Stomach (tissue), 19 donors: ENCODE measurements at places on chromosomes 3 and 15. TPM values are rescaled to one million over a fixed set of nuclear protein-coding genes. Genes with fewer than 3 reads are reported as not detected.

Gene GATA2
- 2.6 TPM for total RNA-seq

Gene ITIH3
- 1.1 TPM for total RNA-seq

Gene FOXL2
- total RNA-seq, result not detected

DNA sequence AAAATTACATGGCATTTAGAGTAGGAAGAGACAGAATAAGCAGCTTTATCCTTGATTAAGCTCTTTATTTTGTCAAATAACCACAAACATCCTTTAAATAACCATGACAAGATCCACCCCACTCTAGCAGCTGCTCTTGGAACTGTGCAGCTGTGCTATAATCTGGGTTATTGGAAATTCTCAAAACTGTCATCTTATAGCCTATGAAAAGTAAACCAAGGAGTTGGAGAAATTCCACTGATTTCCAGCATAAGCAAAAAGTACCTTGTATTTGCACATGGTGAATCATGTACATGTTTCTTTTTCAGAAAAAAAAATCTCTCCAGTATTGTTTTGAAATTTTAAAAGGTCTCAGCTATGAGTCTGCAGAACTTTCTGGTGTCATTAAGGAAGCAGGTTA is 88.8 kb upstream of the ABI3BP start:
- DNase-seq, result peak; percentile 33
- H3K36me3 ChIP-seq, result no peaks in the 10 kb centered on the region
- no peaks in the 10 kb centered on the region for H3K27me3 ChIP-seq
- no peak overlapping the region for H3K27ac ChIP-seq

- DNase-seq, result peak; percentile 73
- peaks cover 31% of the 10 kb centered on the region for H3K4me1 ChIP-seq
- no peaks in the 10 kb centered on the region for H3K27me3 ChIP-seq
- peak overlapping the region; percentile 61 for H3K4me3 ChIP-seq
- peak overlapping the region; percentile 90 for H3K27ac ChIP-seq
Measured at GRCh38 chr15:52567871-52568600, 794 bp downstream of the ARPP19 start.

- peaks cover 3% of the 10 kb centered on the region for H3K36me3 ChIP-seq
- no peak overlapping the region for H3K4me3 ChIP-seq
- no peaks in the 10 kb centered on the region for H3K4me1 ChIP-seq
- no peak overlapping the region for H3K27ac ChIP-seq
- H3K27me3 ChIP-seq, result no peaks in the 10 kb centered on the region
- DNase-seq, result no peak
Measured at GRCh38 chr3:155598671-155599070, 146.2 kb downstream of the PLCH1 start.

GRCh38 chr15:70062321-70062956 is 35.3 kb downstream of the TLE3 start:
- H3K4me1 ChIP-seq, result peaks cover 59% of the 10 kb centered on the region
- peaks cover 100% of the 10 kb centered on the region for H3K36me3 ChIP-seq
- H3K27me3 ChIP-seq, result no peaks in the 10 kb centered on the region
- H3K4me3 ChIP-seq, result no peak overlapping the region
- peak overlapping the region; percentile 39 for H3K27ac ChIP-seq

GRCh38 chr15:38684440-38685010 is 119.9 kb upstream of the RASGRP1 start:
- no peak overlapping the region for H3K4me3 ChIP-seq
- DNase-seq, result no peak
- H3K27ac ChIP-seq, result no peak overlapping the region
- H3K27me3 ChIP-seq, result no peaks in the 10 kb centered on the region

Gene CLK3
- total RNA-seq, result 120 TPM

- no peak overlapping the region for H3K27ac ChIP-seq
- DNase-seq, result no peak
- peaks cover 15% of the 10 kb centered on the region for H3K4me1 ChIP-seq
- H3K36me3 ChIP-seq, result no peaks in the 10 kb centered on the region
Measured at GRCh38 chr3:141802316-141803077, 39.3 kb downstream of the GRK7 start.

- H3K27me3 ChIP-seq, result no peaks in the 10 kb centered on the region
- H3K36me3 ChIP-seq, result peaks cover 36% of the 10 kb centered on the region
- no peaks in the 10 kb centered on the region for H3K4me1 ChIP-seq
Measured at GRCh38 chr15:74682954-74683353, 12.9 kb downstream of the EDC3 start.

Gene STXBP5L
- 0.55 TPM for total RNA-seq

DNA sequence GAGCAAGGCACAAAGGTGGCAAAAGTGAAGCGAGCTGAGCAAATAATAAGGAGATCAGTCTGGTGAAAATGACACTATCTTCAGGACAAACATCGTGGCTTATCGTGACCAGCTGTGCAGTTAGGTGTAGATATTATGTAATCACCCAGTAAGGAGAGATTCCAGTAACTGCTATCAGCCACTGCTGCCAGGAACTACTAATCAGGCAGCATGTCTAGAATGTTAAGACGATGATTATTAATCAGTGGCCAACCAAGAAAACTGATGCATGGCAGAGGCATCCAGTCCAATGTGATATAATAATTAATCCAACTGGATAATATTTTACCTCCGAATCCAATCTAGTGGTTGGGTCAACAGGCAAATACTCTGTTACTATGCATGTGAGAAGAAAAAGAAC is 252.7 kb upstream of the ZPLD1 start:
- DNase-seq, result peak; percentile 34
- H3K27ac ChIP-seq, result peak overlapping the region; percentile 76
- peaks cover 51% of the 10 kb centered on the region for H3K4me1 ChIP-seq
- H3K4me3 ChIP-seq, result no peak overlapping the region
- H3K36me3 ChIP-seq, result no peaks in the 10 kb centered on the region

GRCh38 chr3:88312256-88312655 is 162.5 kb downstream of the C3orf38 start:
- H3K4me1 ChIP-seq, result no peaks in the 10 kb centered on the region
- no peak for DNase-seq
- no peak overlapping the region for H3K27ac ChIP-seq

Gene ACSBG1
- not detected for total RNA-seq

Gene LSAMP
- 1.8 TPM for total RNA-seq

Gene CHST2
- 5.7 TPM for total RNA-seq

- H3K36me3 ChIP-seq, result no peaks in the 10 kb centered on the region
- DNase-seq, result peak; percentile 37
- H3K4me1 ChIP-seq, result peaks cover 53% of the 10 kb centered on the region
- H3K27me3 ChIP-seq, result no peaks in the 10 kb centered on the region
- peak overlapping the region; percentile 52 for H3K27ac ChIP-seq
Measured at GRCh38 chr3:51622868-51623267, 48.2 kb upstream of the TEX264 start.

Gene NAA80
- total RNA-seq, result 107 TPM

- peak overlapping the region; percentile 12 for H3K27ac ChIP-seq
- peaks cover 53% of the 10 kb centered on the region for H3K4me1 ChIP-seq
- no peak for DNase-seq
- no peaks in the 10 kb centered on the region for H3K27me3 ChIP-seq
- H3K36me3 ChIP-seq, result no peaks in the 10 kb centered on the region
Measured at GRCh38 chr15:90582553-90582952, 52.8 kb downstream of the CRTC3 start.

Gene P2RY12
- not detected for total RNA-seq

DNA sequence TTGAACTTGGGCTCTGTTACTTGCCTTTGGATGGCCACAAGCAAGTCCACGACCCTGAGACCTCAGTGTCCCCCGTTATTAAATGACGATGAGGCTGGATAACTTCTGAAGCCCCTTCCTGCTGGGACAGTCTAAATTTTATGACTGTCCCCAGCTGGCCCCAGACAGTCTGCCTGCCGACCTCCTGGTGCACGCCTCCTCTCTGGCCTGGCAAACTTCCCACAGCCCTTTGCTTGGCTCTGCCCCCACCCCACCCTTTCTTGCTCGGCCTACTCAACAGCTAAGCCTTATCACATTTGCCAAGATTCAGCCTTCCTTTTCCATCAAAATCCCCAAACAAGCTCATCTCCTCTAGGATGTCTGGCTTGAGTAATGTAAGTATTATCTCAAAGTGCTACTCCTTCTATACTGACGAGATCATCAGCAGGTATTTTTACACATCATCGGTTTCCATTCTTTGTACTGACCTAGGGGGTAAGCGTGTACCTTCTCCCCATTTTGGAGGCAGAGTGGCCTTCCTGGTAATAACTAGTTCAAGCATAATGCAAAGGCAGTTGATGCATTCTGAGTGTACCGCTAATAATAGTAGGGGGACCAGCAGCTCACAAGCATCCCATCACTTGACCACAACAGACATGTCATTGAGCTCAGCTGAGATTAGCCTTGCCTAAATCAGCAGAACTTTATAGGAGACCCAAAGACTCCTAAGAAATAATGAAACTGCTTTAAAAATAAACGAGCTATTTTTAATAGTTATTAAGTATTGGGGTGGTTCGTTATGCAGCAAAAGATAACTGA is 120.8 kb upstream of the HACD2 start:
- no peak for DNase-seq
- no peaks in the 10 kb centered on the region for H3K27me3 ChIP-seq
- no peak overlapping the region for H3K27ac ChIP-seq

GRCh38 chr15:32721596-32721995 is 3.8 kb downstream of the GREM1 start:
- peaks cover 26% of the 10 kb centered on the region for H3K4me1 ChIP-seq
- DNase-seq, result no peak
- H3K27ac ChIP-seq, result no peak overlapping the region
- no peaks in the 10 kb centered on the region for H3K36me3 ChIP-seq

DNA sequence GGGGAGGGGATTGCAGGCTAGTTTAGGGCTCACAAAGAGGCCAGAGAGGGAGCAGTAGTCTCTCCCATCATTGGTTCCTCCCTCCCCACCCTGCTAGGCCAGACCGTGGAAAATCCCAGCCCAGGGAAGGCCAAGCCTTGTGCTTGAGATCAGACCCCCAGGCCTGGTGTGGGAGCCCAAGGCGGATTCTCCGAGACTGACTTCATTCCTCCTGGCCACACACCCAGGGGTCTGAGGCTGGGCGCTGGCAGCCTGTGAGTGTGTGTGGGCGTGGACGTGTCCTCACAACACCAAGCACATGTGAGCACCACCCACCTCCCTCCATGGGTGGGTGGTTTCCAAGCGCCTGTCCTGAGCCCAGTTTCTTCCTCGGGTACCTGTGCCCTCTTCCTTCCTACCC is 4.1 kb downstream of the LOXL1 start:
- H3K27me3 ChIP-seq, result peaks cover 23% of the 10 kb centered on the region
- DNase-seq, result no peak
- no peaks in the 10 kb centered on the region for H3K36me3 ChIP-seq
- peak overlapping the region; percentile 26 for H3K27ac ChIP-seq
- no peak overlapping the region for H3K4me3 ChIP-seq
- peaks cover 53% of the 10 kb centered on the region for H3K4me1 ChIP-seq

DNA sequence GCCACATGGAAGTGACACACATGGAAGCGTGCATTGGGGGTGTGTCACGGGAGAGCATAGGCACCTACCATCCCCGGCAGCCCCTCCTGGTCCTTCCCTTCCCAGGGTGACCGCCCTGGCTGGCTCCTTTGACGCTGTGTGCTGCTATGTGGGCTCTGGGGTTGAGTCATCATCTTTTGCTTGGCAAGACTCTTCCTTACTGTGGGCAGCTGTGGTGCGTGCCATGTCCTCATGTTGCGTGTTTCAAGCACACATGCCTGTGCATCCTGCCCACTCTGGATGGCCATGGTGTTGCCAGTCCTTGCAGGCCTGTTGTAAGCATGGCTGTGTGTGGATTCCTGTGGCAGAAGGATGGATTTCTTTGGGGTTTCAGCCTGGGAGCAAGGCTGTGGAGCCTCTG is 14.0 kb downstream of the PLXNA1 start:
- H3K27ac ChIP-seq, result no peak overlapping the region
- H3K36me3 ChIP-seq, result peaks cover 17% of the 10 kb centered on the region
- H3K4me1 ChIP-seq, result peaks cover 44% of the 10 kb centered on the region
- DNase-seq, result no peak
- no peak overlapping the region for H3K4me3 ChIP-seq

Gene SLC24A5
- total RNA-seq, result not detected

Gene ASB14
- total RNA-seq, result not detected

- H3K36me3 ChIP-seq, result peaks cover 13% of the 10 kb centered on the region
- peak; percentile 30 for DNase-seq
- peaks cover 12% of the 10 kb centered on the region for H3K4me1 ChIP-seq
- no peaks in the 10 kb centered on the region for H3K27me3 ChIP-seq
- H3K4me3 ChIP-seq, result peak overlapping the region; percentile 86
Measured at GRCh38 chr15:43329217-43329959, 985 bp downstream of the LCMT2 start.

GRCh38 chr3:83934192-83935021 is 1024.4 kb upstream of the CADM2 start:
- H3K36me3 ChIP-seq, result no peaks in the 10 kb centered on the region
- no peak overlapping the region for H3K4me3 ChIP-seq
- DNase-seq, result no peak
- no peaks in the 10 kb centered on the region for H3K27me3 ChIP-seq

GRCh38 chr3:192894676-192895075 is 23.0 kb downstream of the MB21D2 start:
- no peaks in the 10 kb centered on the region for H3K27me3 ChIP-seq
- H3K4me3 ChIP-seq, result no peak overlapping the region
- H3K27ac ChIP-seq, result no peak overlapping the region
- no peaks in the 10 kb centered on the region for H3K36me3 ChIP-seq
- no peak for DNase-seq
- H3K4me1 ChIP-seq, result peaks cover 4% of the 10 kb centered on the region
